Smooth muscle cell of trachea (primary cell): ENCODE measurements at places on chromosomes 4 and X. TPM values are rescaled to one million over a fixed set of nuclear protein-coding genes. Genes with fewer than 3 reads are reported as not detected.

The DGKK gene
- not detected in 2 replicates for total RNA-seq

The RIPPLY1 gene
- not detected in 2 replicates for total RNA-seq

The SERTM2 gene
- under 0.01 TPM in 1 of 2 replicates, not detected in the other for total RNA-seq

The SH3D19 gene
- 65.5 and 69.7 TPM in 2 replicates for total RNA-seq

The HSPA4L gene
- total RNA-seq, result 13.8 and 24.8 TPM in 2 replicates

The PITX2 gene
- total RNA-seq, result 0.87 and 0.99 TPM in 2 replicates

The TMPRSS11B gene
- total RNA-seq, result not detected in 2 replicates

The PRKG2 gene
- total RNA-seq, result 23.3 and 41.9 TPM in 2 replicates

The STATH gene
- not detected in 2 replicates for total RNA-seq

The ESX1 gene
- total RNA-seq, result not detected in 2 replicates

The GNRHR gene
- total RNA-seq, result not detected in 2 replicates

The UCHL1 gene
- 341 and 500 TPM in 2 replicates for total RNA-seq

The GCNA gene
- total RNA-seq, result 1.3 and 2.6 TPM in 2 replicates

The TMEM164 gene
- total RNA-seq, result 7.1 and 22.7 TPM in 2 replicates

The VGLL1 gene
- not detected in 2 replicates for total RNA-seq

The NPY1R gene
- not detected in 2 replicates for total RNA-seq

The CXorf65 gene
- not detected in 2 replicates for total RNA-seq

The NKX3-2 gene
- total RNA-seq, result 1.2 and 1.5 TPM in 2 replicates

The FAM9C gene
- under 0.01 TPM in 1 of 2 replicates, not detected in the other for total RNA-seq

The SMARCA1 gene
- total RNA-seq, result 51.9 and 78.2 TPM in 2 replicates

The MAPK10 gene
- total RNA-seq, result 35.8 and 42.0 TPM in 2 replicates

The NALF2 gene
- total RNA-seq, result not detected in 2 replicates

The MAGEA12 gene
- total RNA-seq, result not detected in 2 replicates

The HSD17B11 gene
- 50.4 and 56.6 TPM in 2 replicates for total RNA-seq

The FGFR3 gene
- 0.33 and 0.44 TPM in 2 replicates for total RNA-seq

The MAGEE2 gene
- total RNA-seq, result under 0.01 TPM in 1 of 2 replicates, not detected in the other

The RASL11B gene
- total RNA-seq, result under 0.01 and 0.66 TPM in 2 replicates

The BMX gene
- total RNA-seq, result 0.73 TPM in 1 of 2 replicates, not detected in the other

The HTN1 gene
- total RNA-seq, result not detected in 2 replicates

The LGI2 gene
- under 0.01 TPM in 1 of 2 replicates, not detected in the other for total RNA-seq

The SLC25A6 gene
- total RNA-seq, result 124 and 229 TPM in 2 replicates

The CTPS2 gene
- total RNA-seq, result 10.9 and 11.5 TPM in 2 replicates

The MOSPD2 gene
- 14.9 and 17.9 TPM in 2 replicates for total RNA-seq

The CT45A2 gene
- total RNA-seq, result not detected in 2 replicates

The MND1 gene
- 2.2 and 13.1 TPM in 2 replicates for total RNA-seq

The SUPT20HL2 gene
- not detected in 2 replicates for total RNA-seq

The LEF1 gene
- 0.33 TPM in 1 of 2 replicates, not detected in the other for total RNA-seq

The DDX53 gene
- total RNA-seq, result not detected in 2 replicates

The AIFM1 gene
- total RNA-seq, result 16.7 and 23.9 TPM in 2 replicates

The PRDX4 gene
- total RNA-seq, result 219 and 260 TPM in 2 replicates

The TLL1 gene
- 0.15 and 0.17 TPM in 2 replicates for total RNA-seq

The GATA1 gene
- total RNA-seq, result not detected in 2 replicates

The DGAT2L6 gene
- not detected in 2 replicates for total RNA-seq

The ZCCHC18 gene
- total RNA-seq, result 0.33 TPM in 1 of 2 replicates, not detected in the other

The GAGE13 gene
- not detected in 2 replicates for total RNA-seq

The CXorf58 gene
- total RNA-seq, result not detected in 2 replicates

The BEND2 gene
- total RNA-seq, result not detected in 2 replicates

The MORC4 gene
- total RNA-seq, result 33.9 and 40.9 TPM in 2 replicates
